ENCODE measurements at places on chromosomes 7 and 10.

GRCh38 chr7:31816810-31817209, 129.8 kb downstream of the PPP1R17 start:
- DNase-seq = no peak

- DNase-seq = no peak
Measured at GRCh38 chr7:108014747-108015682, 12.1 kb upstream of the LAMB1 start.

DNA sequence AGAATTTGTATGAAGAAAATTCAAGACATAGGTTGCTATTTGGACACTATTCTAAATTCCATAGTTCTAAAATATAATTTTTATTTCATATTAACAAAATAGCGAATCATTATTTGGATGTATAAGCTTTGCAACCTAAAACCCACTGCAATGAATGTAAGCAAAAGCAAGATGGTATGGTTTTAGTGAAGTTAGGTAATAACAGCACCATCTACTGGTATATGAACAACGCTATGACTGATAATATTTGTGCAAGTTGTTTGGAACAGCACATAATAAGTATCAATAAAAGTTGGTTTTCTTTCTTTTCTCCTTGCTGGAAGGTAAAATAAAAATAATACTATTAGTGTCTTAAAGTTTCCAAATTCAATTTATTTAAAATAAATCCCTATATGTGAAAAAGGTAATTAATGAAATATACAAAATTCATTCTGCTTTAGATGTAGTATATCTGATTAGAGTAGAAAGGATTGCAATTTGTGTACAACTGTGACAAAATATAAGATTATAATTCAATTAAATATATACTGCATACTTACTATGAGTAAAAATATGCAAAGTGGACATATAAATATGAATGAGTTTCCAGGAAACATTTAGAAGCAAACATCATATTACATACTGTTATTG, 79.0 kb upstream of the LSM8 start:
- no peak for DNase-seq

- no peak for DNase-seq
Measured at GRCh38 chr7:110719741-110720140, 371.2 kb upstream of the LRRN3 start.

- no peak for DNase-seq
Measured at GRCh38 chr7:50684011-50684712, 98.5 kb downstream of the GRB10 start.

GRCh38 chr7:149670288-149670687, 103.1 kb downstream of the ZNF467 start:
- DNase-seq = no peak

DNA sequence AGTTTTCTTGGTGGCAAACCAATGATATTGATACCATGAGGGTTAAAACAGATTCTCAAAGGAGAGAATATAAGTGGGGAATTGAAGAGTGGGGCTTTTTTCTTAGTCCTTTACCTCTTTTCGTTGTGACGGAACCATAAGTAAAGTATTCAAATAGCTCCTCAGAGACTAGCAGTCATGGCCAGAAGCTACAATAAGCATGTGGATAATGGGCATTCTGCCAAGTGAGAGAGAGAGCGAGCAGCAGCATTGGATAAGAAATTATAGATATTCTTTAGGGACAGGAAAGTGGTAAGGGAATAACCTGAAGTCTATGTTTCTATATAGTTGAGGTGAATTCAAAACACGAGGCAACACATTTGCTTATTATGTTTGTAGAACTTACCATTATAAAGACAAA, 235.1 kb downstream of the SEMA3E start:
- DNase-seq = no peak

DNA sequence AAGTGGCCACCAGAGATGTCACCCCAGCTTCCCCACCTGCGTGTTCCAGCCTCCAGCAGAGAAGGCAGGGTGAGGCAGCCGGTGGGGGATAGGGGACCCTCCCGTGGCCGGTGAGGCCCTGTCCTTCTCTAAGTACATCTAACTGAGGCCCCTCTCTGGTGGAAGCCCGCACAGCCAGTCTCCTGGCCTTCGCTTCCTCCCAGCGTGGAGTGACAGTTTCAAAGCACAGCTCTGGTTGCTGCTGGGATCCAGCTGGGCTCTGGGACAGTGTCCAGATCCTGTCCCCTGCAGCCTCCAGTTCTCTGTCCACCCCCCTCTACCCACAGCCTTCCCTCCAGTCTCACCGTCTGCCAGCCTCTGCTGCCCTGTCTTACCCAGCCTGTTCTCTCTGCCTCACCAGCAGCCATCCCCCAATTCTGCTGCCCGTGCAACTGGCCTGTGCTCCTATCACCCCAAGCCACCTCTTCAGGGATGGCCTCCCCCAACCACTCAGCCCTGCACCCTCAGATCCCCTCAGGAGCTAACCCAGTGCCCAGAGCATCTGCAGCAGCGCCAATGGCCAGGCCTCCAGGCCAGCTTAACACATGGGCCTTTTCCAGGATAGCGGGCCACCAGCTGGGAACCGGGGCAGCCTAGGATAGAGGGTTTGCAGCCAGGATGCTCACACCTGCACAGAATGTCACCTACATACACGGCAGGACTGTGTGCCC, 16.3 kb upstream of the SH2B2 start:
- DNase-seq = no peak

- DNase-seq = no peak
Measured at GRCh38 chr7:108581655-108582491, 12.2 kb downstream of the DNAJB9 start.

- no peak for DNase-seq
Measured at GRCh38 chr7:101865455-101865854, 48.0 kb downstream of the CUX1 start.

DNA sequence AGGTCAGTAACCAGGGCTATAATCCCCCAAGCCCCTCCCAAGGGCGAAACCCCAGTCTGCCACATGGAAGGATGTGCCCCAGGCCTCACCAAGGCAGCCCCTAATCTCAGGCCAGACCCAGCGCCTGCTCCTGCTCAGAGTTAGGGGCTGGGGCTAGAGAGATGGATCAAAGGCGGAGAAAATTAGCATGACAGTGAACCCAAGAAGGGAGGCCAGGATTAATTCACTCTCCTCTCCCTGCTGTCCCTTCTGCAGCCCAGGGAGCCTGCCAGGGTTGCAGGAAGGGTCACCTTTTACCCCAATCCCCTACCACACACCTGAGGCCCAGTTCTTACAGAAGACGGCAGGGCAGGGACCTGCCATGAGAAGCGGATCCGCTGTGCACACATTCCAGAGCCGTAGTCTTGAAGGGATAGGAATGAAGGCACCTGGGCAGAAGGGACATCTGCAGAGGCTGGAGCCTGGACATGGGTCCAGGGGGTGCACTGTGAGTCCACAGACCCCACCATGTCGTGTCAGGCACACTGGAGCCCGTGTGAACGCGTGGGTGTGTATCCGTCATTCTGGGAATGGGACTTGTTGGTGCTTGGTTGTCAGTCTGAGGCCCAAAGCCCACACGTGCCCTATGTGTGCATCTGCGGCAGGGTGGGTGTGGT, 11.9 kb upstream of the ZMIZ1 start:
- DNase-seq = no peak

- DNase-seq = no peak
Measured at GRCh38 chr7:130154501-130155317, 50.5 kb downstream of the TMEM209 start.

GRCh38 chr10:96287392-96288105, 16.2 kb upstream of the BLNK start:
- DNase-seq = no peak

DNA sequence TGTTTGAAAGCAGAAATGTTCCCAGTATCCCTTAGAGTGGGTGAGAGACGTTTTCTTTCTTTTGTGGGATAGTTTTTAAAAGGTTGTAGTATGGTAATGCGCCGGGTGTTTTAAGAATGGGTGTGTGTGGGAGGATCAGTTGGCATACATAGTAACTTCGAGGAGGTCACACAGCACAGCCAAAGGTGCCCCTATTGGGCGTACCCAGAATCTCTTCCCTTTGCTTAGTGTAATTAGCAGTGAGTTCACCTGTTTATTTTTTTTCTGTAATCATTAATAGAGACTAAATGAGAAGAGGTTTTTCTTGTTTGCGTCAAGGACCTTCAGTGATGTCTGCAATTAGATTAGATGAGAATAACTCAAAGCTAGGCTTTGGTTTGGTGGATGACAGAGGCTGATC, 1.5 kb downstream of the PLEKHA8 start:
- DNase-seq = no peak

GRCh38 chr10:110863361-110863760, 8.4 kb upstream of the PDCD4 start:
- DNase-seq = no peak

DNA sequence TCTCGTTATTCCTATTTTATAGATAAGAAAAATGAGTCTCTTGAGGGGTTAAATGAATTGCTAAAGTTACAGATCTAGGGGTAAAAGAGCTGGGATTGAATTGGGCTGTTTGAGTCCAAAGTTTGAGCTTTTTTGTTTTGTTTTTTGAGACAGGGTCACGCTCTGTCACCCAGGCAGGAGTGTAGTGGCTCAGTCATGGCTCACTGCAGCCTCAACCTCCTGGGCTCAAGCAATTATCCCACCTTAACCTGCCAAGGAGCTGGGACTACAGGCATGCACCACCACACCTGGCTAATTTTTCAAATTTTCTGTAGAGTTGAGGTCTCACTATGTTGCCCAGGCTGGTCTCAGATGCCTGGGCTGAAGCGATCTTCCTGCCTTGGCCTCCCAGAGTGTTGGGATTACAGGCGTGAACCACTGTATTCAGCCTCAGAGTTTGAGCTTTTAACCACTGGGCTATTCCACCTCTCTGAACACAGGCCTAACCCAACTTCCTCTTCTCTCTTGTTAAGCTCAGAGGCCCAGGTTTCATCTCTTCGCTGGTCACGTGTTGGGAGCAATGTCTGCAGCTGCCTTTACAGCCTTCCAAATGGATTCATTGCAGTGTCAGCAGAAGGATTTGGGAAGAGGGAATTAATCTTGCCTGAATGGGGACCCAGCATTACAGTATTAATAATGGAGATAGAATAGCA, 8.0 kb downstream of the SUFU start:
- no peak for DNase-seq

GRCh38 chr7:47720141-47720906, 138.4 kb upstream of the TNS3 start:
- DNase-seq = no peak

All from liver (tissue), 10 donors.